ENCODE measurements at places on chromosomes 13 and 19.

GRCh38 chr19:48495396-48495795 lies 16.2 kb downstream of the LMTK3 start:
- DNase-seq, result no peak

DNA sequence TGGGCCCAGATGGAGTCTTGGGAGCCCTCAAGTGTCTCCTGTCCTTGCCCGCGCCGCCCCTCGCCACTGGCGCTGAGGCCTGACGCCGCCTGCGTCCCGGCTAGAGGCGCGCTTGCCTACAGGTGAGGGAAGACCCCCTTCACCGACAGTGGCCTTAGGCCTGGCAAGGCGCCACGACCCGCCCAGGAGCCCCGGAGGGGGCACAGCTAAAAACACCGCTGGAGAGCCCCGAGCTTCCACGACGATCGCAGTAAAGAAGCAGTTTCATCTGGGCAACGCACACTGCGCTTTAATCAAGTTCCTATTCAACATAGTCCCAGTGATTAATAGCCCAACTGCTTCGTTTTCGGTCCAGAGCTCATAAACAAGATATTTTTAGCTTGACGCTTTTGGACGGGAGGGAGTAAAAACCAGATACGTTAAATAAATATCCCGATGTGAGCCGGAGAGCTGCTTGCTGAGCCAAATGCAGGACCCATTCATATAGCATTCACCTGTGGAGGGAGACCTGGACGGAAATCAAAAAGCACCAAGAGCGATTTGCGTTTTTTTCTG lies 1.5 kb upstream of the CEBPA start:
- no peak for DNase-seq

DNA sequence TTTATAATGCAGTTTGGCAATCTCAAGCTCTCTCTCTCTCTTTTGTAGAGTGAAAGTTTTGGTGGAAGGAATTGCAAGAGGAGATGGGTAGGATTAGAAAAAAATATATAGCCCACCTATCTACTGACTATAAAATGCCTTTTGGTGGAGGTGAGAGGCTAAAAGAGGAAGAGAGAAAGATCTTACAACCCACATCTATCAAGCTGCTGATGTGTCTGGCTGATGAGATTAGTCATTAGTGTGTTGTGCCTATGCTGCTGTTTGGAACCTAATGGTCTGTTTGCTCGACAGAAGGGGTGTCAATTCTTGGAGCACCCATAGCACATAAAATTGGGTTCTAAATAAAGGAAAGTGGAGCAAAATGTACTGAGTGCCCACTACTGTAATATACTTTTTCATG lies 411.0 kb downstream of the HS6ST3 start:
- no peak for DNase-seq

GRCh38 chr13:92221916-92222315 lies 823.5 kb downstream of the GPC5 start:
- DNase-seq, result no peak

GRCh38 chr13:31909864-31910551 lies 121.6 kb upstream of the FRY start:
- peak; percentile 30 for DNase-seq

GRCh38 chr13:78147905-78148304 lies 229.3 kb upstream of the EDNRB start:
- DNase-seq, result no peak

- DNase-seq, result peak; percentile 78
Measured at GRCh38 chr19:47210689-47211316, 20.2 kb downstream of the BBC3 start.

DNA sequence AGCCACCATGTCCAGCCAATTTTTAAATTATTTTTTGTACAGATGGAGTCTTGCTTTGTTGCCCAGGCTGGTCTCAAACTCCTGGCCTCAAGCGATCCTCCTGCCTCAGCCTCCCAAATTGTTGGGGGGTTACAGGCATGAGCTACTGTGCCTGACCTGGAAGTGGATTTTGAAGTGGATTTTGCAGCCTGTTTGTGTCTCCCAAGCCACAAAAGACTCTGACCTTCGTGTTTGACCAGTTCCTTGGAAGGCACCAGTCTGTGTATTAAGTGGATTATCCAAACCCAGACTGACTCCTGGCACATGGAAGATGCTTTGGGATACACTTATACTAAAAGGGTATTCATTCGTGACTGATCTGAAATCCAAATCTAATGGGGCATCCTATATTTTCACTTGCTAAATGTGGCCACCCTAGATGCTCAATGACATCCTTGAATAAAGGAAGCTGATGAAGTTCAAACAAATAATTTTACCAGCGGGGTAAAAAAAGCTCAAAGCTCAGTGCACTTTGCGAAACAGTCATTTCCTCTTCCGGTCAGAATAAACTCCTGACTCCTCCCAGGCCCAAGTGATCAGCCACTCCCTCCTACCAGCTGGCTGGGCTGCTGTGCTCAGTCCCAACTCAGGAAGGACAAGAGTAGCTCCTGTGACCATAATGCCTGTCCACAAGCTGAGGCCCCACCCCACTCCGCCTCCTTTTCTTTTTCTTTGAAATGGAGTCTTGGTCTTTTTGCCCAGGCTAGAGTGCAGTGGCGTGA lies 32.6 kb upstream of the GATAD2A start:
- DNase-seq, result peak; percentile 77

DNA sequence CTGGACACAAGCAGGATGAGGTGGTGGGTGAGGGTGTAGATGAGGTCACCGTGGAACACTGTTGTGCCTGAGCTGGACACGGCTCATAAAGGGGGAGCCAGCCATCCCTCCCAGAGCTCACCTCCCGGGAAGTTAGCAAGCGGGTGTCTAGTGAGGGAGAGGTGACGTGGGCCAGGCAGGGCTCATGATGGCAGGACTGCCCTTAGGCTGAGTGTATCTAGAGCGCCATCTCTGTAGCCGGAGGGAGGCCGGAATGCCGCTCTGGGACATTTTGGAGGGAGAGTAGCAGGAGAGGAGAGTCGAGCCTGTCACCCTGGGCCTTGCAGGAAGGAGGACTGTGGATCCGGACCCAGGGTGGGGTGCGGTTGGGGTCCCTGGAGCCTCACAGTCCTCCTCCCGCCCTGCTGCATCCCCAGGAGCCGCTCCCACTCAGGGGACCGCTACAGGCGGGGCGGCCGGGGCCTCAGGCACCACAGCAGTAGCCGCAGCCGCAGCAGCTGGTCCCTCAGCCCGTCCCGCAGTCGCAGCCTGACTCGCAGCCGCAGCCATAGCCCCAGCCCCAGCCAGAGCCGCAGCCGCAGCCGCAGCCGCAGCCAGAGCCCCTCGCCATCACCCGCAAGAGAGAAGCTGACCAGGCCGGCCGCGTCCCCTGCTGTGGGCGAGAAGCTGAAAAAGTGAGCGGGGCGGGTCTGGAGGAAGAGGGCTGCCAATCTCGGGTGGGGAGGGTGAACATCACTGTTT lies 9.2 kb downstream of the ZNF296 start:
- no peak for DNase-seq

GRCh38 chr19:39448271-39448670 lies 2.9 kb downstream of the SUPT5H start:
- DNase-seq, result peak; percentile 67

DNA sequence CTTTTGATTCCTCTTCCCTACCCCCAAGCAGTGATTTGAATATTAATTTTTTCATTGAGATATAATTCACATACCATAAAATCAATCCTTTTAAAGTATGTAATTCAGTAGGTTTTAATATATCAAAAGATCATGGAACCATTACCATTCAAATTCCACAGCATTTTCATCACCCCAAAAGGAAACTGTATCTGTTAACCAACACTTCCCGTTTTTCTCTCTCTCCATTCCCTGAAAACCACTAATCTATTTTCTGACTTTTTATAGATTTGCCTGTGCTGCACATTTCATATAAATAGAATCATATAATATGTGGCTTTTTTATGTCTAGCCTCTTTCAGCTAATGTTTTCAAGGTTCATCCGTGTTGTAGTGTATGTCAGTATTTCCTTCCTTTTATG lies 107.1 kb downstream of the PAN3 start:
- no peak for DNase-seq

GRCh38 chr13:60944863-60945262 lies 470.8 kb downstream of the PCDH20 start:
- no peak for DNase-seq

DNA sequence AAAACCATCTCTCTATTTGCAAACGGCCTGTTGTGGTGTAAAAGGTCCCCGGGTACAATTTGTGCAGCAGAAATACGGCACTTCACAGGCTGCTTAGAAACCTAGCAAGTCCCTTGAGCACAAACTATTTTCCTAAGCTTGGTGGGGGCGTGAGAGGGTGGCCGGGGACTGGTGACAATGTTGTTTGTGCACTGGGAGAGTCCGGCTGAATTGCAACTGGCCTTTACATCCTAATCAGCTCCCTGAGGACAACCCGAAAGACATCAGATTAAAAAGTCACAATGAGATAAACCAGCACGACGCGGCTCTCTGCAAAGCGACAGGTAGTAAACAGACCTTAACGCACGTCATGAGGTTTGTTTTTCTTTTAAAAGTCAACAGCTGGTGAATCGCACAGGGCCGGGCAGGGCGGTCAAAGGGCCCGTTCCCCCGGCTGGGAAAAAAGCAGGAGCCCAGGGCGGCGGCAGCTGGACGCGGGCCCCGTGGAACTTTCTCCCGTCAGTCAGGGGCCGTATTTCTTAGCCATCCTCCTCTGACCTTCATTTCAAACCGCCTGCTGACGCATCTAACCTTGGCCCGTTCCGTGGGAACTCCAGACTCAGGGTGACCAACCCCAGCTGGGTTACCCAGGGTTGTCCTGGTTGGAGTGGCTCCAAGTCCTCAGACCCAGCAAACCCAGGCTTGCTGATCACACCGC lies 112.3 kb downstream of the GADD45B start:
- DNase-seq, result no peak

GRCh38 chr13:110536006-110536693 lies 25.4 kb downstream of the RAB20 start:
- peak; percentile 45 for DNase-seq

DNA sequence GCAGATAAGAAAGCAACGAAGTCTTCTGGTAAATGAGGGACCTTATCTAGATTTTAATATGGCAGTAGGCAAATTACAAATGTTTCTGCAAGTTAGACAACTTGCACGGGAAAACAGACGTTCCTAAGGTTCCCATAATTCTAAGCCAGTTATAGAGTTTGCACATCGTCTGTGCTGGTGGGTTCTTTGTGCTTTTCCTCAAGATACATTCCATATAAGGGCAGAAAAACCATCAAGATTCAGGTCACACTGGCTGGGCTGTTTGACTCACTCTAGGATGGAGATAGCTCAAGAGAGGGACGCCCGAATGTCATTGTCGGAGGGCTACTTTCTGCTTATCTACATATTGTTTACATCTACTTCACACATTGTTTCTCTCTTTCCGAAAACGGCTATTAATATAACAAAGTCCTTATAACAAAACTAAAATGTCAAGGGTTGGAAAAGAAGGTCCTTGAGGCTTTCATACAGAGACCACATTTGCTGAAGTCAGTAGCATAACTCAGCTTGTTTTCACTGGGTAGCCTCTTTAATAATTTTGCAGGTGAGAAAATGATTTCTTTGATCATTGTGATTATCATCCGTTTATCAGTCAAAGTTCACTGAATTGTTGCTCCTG lies 44.4 kb downstream of the SOX1 start:
- DNase-seq, result no peak

- DNase-seq, result no peak
Measured at GRCh38 chr19:10751109-10751953, 33.5 kb downstream of the DNM2 start.

- DNase-seq, result no peak
Measured at GRCh38 chr13:80180740-80181355, 160.1 kb downstream of the SPRY2 start.

- DNase-seq, result no peak
Measured at GRCh38 chr19:279231-279630, 12.0 kb downstream of the PLPP2 start.

GRCh38 chr13:62960723-62961122 lies 1545.1 kb upstream of the PCDH20 start:
- no peak for DNase-seq

GRCh38 chr19:33668968-33669367 lies 47.2 kb downstream of the CHST8 start:
- DNase-seq, result no peak

DNA sequence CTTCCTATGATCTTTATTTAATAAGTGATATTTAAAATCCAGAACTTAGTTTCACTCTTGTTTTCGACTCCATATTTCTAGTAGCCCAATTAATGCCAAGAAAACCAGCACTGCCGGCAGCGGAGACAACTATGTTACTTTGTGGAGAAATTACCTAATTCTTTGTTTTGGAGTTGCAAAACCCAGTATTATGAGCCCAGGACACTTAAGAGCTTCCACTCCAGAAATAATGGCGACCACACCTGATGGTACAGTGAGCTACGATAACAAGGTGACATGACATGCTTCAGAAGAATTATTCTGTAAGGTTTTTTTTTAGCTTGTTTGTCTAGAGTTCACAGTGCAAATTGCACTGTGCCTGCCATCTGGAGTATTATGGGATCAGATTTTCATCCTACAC lies 136.4 kb downstream of the ZAR1L start:
- no peak for DNase-seq

GRCh38 chr13:98802559-98802958 lies 50.1 kb upstream of the SLC15A1 start:
- DNase-seq, result no peak

DNA sequence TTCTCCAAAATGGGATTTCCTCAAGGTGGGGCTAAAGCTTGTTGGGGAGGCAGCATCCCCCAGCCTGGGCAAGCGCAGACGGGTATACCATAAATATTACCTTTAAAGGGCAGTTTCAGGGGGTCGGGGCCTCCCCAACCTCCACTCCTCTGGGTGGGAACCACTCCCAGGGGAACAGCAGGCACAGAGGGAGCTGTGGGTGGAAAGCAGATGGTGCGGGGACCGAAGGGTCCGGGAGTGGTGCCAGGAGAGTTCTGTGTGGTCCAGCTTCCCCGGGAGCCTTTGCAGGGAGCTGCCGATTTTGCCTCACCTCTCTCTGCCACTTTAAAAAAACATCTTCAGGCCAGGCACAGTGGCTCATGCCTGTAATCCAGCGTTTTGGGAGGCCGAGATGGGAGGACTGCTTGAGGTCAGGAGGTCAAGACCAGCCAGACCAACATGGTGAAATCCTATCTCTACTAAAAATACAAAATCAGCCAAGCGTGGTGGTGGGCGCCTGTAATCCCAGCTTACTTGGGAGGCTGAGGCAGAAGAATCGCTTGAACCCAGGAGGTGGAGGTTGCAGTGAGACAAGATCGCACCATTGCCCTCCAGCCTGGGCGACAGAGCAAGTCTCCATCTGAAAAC lies 5.5 kb downstream of the MAST3 start:
- no peak for DNase-seq

- no peak for DNase-seq
Measured at GRCh38 chr19:8253678-8254077, 44.5 kb downstream of the CERS4 start.

All from GM10248 (cell line).